ENCODE measurements at places on chromosomes 11 and 22.

DNA sequence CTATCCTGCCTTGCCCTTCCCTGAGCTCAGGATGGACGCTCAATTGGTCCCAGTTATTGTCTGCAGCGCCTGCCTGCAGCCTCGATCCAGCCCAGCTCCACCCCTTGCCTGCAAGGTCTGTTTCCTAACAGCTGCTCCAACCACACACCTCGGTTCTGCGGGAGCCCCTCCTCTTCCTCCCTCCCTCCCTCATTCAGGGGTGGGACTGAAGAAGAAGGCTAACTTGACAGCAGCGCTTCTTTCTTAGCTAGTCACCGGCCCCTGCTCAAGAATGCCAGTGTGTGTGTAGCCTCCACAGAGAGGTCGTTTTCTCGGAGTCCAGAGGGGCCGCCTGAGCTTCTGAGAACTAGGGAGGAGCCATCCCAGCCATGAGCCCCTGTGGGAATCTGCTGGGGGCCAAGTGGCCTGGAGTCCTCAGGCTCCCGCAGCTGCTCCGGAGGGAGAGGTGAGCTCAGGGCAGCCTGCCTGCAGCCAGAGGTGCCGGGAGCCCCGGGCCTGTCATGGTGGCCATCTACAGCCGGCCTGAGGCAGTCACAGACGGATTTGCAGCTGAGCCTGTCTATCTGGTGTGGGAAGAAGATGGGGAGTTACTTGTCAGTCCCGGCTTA, 36.1 kb downstream of the LIMK2 start:
- DNase-seq: peak; percentile 89

- DNase-seq: no peak
Measured at GRCh38 chr11:18019650-18020049, 6.8 kb upstream of the SERGEF start.

- DNase-seq: no peak
Measured at GRCh38 chr11:115159207-115159606, 345.0 kb downstream of the CADM1 start.

- peak; percentile 14 for DNase-seq
Measured at GRCh38 chr11:45885274-45885920, at the start of gene MAPK8IP1. Gene MAPK8IP1 (plus strand): TSS chr11:45885651. CDS start chr11:45885821, 170 bp downstream.

DNA sequence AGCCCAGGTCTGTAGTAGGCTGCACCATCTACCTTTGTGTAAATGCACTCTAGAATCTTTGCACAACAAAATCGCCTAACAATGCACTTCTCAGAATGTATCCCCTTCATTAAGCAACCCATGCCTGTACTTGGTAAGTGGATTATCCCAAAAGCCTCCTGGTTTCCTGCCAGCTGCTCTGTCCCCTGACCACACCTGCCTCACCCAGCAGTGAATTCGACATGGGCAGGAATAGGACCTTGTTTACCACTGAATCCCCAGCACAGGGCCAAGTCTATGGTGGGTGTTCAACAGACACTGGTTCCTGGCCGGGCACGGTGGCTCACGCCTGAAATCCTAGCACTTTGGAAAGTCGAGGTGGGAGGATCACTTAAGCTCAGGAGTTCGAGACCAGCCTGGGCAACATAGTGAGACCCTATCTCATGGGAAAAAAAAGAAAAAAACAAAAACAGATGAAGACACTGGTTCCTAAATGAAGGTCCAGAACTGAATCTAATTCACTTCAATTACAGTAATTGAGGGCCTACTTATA, 5.1 kb upstream of the SYCE3 start:
- no peak for DNase-seq

GRCh38 chr22:30279046-30279788, 10.1 kb downstream of the CASTOR1 start:
- DNase-seq: peak; percentile 64

DNA sequence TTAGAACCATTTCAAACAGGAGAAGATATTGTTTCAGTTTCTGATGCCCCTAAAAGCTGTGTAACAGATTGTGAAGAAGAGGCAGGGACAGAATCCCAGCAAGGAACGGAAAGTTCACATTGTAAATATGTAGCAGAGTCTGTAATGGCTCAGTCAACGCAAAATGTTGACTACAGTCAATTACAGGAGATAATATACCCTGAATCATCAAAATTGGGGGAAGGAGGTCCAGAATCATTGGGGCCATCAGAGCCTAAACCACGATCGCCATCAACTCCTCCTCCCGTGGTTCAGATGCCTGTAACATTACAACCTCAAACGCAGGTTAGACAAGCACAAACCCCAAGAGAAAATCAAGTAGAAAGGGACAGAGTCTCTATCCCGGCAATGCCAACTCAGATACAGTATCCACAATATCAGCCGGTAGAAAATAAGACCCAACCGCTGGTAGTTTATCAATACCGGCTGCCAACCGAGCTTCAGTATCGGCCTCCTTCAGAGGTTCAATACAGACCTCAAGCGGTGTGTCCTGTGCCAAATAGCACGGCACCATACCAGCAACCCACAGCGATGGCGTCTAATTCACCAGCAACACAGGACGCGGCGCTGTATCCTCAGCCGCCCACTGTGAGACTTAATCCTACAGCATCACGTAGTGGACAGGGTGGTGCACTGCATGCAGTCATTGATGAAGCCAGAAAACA, 40.8 kb downstream of the IGLL1 start:
- peak; percentile 66 for DNase-seq

DNA sequence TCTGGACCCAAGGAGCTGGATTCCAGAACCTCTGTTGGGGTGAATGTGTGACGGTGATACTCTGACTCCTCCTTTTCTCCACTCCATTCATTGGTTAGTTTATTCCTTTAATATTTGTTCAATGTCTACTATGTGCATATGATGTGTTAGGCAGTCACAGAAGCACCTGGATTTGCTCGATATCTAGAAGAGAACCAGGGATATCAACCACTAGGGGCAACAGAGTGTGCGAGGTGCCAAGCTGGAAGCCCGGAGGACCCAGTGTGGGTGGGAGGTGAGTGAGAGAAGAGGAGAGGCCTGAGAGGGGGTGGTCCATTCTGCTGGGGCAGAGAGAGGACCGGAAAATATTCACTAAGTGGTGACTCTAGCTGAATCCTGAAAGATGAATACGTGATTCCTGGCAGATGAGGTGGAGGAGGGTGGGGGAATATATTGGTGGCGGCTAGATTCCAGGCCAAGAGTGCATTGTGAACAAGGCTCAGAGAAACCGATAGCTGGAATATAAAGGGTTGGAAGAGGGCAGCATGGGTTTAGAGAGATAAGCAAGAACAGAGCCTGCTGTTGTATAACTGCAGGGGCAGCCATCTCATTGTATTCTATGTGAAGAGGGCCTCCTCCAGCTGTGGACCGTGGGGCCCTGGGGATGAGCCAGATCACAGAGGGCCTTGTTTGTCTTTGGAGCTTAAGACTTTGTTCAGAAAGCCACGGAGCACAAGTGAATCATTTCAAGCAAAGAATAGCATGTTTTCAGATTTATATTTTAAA, 6.9 kb upstream of the TIMP3 start:
- no peak for DNase-seq

GRCh38 chr11:7896009-7896785, 34.9 kb downstream of the OR10A6 start:
- DNase-seq: peak; percentile 51

DNA sequence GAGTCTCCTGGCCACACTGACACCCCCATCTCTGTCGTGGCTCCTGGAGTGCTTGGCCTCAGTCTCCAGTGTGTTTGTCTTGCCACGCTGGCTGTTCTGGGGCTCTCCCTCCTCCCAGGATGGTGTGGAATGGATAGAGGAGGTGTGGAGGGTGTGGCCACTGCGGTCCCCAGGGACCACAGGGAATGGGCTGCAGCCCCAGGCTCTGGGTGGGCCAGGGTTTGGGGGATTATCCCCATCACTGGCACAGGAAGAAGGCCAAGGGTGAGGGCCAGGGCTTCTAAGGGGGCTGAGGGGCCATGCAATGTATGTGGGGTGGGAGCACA, 8.1 kb downstream of the GNAZ start:
- no peak for DNase-seq

- DNase-seq: no peak
Measured at GRCh38 chr11:127098684-127099083, 98.1 kb upstream of the KIRREL3 start.

- DNase-seq: peak; percentile 52
Measured at GRCh38 chr11:108754901-108755625, 90.2 kb downstream of the DDX10 start.

GRCh38 chr11:789943-790342, at the start of gene CEND1:
Gene CEND1 (minus strand): TSS chr11:790090. CDS start chr11:788576, 1,514 bp downstream.
- peak; percentile 41 for DNase-seq

- DNase-seq: peak; percentile 7
Measured at GRCh38 chr11:70158201-70158600, 44.9 kb upstream of the FADD start.

DNA sequence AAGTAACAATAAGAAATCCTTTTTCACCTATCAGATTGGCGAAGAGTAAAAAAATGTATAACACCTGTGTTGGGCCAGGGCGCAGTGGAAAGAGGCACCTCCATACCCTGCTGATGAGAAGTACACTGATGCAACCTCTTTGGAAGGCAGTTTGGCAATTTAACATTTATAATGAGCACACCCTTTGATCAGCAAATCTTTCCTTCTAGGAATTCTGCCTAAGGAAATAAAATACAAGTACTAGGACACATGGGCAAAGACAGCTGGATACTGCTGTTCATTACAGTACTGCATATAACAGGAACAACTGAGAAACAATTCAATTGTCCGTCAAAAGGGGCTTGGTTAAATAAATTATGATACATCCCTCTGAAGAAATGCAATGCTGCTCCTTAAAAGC, 110.1 kb downstream of the RPL27A start:
- peak; percentile 17 for DNase-seq

GRCh38 chr11:59611570-59612565, 3.7 kb downstream of the OSBP start:
- DNase-seq: peak; percentile 49

- no peak for DNase-seq
Measured at GRCh38 chr11:64751136-64751535, 7.2 kb upstream of the RASGRP2 start.

DNA sequence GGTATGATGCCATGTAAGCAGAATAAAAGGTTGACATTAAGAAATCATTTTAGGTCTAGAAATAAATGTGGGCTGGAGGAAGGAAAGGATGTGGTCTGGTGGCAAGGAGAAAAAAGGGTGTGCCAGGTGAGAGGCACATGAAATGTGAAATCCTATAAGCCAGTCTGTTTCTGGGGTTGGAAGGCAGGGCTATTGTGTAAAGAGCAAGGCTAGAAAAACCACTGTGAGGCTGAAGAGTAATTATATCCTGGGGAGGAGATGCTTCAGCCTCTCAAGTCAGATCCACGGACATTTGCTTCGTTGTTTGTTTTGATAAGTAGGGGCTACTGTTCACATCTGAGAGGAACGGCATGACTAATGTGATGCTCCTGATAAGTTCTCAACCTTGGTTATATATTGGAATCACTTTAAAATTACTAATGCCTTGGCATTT, 77.5 kb upstream of the CTSC start:
- no peak for DNase-seq

DNA sequence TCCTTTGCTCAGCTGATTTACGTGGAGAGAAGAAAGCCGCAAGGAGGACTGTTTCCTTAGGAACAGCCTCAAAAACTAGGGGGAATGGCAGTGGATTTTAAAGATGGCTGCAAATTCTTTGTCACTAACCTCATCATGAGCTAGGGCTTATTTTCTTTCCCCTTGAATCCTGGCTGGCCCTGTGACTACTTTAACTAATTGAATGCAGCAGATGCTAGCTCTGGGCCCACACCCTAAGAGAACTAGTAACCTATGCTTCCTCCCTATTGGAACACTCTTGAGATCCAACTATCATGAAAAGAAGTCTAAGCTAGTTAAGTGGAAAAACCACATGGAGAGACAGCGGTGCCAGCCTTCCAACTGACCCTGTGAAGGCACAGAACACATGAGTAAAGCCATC, 421.3 kb upstream of the NARS2 start:
- no peak for DNase-seq

DNA sequence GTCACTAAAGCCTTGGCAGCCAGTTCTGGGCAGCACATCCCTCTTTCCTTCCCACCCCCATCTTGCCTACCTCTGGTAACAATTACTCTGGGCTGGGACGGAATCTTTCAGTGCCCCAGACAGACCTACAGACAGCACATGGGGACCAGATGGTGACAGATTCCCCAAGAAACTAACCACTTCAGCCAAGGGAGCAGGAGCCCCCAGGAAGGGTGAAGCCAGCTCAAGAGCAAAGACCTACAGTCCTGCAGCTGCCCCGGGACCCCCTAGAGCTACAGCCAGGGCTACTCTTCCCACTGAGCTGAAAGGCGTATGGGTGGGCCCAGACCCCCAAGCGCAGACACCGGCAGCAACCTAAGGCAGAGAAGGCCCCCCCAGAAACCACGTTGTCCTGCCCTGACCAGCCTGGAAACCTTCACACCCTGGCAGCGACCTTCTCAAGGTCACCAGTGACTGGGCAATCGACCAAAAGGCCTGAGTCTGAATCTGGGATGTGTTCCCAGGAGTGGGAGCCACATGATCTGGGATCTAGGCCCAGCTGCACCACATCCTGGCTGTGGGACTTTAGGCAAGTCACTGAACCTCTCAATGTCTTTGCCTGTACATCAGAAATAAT, 65.8 kb downstream of the LRRC32 start:
- peak; percentile 93 for DNase-seq

DNA sequence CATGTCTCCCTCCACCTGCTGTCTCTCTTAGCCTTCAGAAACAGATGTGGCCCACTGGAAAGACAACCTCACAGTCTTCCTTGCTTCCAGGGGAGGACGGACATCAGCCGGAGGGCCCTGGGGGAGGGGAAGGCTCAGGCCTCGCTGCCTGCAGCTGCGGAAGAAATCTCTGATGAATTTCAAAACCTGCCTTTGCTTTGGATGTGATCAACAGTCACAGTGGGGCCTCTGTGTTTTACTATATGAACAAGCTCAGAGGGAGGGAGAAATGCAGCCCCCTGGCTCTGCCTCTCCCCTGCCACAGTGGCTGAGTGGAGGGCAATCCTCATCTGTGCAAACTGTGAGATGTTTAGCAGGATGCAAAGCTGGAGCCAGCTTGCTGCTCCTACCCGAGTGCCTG, 282.8 kb downstream of the NTM start:
- DNase-seq: no peak

DNA sequence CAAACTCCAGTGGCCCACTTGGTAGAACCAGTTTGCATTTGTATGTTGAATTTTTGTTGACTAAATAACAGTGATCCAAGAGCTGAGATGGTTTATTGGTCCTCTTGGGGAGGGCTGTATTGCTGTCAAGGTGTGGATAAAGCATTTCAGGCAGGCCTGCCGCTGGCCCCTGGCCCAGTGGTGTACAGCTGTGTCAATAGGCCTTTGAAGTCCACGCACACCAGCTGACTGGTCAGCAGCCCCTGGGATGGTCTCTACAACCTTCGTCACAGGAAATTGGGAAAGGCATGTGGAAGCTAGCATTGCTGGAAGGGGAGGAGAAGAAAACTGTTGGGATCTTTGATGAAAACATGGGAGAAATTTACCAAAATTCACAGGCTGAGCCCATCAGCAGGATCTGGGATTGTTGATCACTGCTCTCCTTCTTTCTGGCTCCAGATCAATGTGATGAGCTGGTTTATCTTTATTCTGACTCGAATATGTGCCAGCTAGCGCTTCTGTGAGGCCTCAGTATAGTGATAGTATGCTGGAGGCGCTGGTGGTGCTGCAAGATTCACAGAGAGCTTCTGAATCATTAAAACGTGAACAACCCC, 12.5 kb upstream of the E2F8 start:
- no peak for DNase-seq

- peak; percentile 34 for DNase-seq
Measured at GRCh38 chr11:123653827-123654565, 428 bp downstream of the SCN3B start.

GRCh38 chr22:45738206-45738605, 66.6 kb downstream of the ATXN10 start:
- DNase-seq: peak; percentile 36

- peak; percentile 78 for DNase-seq
Measured at GRCh38 chr11:76654298-76654851, 16.2 kb downstream of the LRRC32 start.
